ENCODE measurements at places on chromosomes 5 and 9. TPM values are rescaled to one million over a fixed set of nuclear protein-coding genes. Genes with fewer than 3 reads are reported as not detected.

- no peak for DNase-seq
Measured at GRCh38 chr9:110476251-110476650, 103.3 kb downstream of the SVEP1 start.

The SPATA31A5 gene
- not detected for total RNA-seq

The GFI1B gene
- not detected for total RNA-seq

DNA sequence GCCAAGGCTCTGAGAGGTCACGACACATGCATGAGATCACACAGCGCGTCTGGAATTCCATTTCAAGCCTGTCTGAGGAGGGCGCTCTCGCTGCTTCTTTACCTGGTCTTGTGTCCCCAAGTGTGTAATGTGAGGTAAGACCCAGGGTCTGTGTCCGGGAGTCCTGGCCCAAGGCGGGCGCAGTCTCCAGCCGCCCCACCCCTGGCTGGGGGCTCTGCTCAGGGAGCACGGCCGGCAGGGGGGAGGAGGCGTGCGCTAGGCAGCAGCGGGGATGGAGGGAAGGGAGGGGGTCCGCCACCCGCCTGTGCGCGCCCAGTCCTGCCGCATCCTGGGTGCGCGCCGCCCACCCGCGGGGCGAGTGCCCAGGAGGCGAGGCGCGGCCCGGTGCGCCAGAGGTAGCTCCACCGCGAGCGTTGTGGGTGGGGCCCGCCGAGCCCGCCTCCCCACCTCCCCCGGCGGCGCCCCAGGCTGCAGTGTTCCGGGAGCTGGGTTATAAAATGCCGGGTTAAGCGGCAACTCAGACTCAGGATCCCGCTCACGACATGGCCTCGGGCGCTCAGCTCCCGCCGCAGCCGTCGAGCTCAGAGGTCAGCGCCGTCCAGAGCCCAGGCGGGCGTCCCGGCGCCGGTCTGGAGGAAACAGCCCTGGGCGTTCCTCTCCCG is at the start of gene CCNI2:
CCNI2 (plus strand) TSS at position 473 of the 662 bp plus-strand sequence; CDS start at position 543, 70 bp downstream.
- DNase-seq: no peak

The NMUR2 gene
- total RNA-seq: not detected

DNA sequence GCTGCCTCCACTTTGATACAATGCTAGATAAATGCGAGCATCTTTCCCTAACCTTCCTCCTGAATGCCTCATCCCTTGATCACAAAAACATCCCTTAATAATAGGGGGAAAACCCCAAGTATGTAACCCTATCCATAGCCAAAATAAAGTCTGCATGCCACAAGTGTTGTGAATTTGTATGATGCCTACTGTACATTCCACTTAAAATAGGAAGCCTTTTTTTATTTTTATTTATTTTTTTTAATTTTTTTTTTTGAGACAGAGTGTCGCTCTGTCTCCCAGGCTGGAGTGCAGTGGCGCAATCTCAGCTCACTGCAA is 207.0 kb downstream of the AOPEP start:
- DNase-seq: no peak
